ENCODE measurements at places on chromosomes 6 and 20. TPM values are rescaled to one million over a fixed set of nuclear protein-coding genes. Genes with fewer than 3 reads are reported as not detected.
A peak's percentile ranks its signal among the peaks of the same experiment; 100 is the strongest.

EBF4 gene
- not detected for total RNA-seq

STMND1 gene
- total RNA-seq: not detected

RGS17 gene
- not detected for total RNA-seq

TTBK1 gene
- not detected for total RNA-seq

BPIFA1 gene
- total RNA-seq: not detected

NKAIN2 gene
- not detected for total RNA-seq

VSTM2L gene
- not detected for total RNA-seq

HLA-F gene
- 0.40 TPM for total RNA-seq

MYMX gene
- total RNA-seq: not detected

ZNF343 gene
- 6.3 TPM for total RNA-seq

HLA-DOB gene
- 2.5 TPM for total RNA-seq

CDSN gene
- not detected for total RNA-seq

RSPO3 gene
- not detected for total RNA-seq

TPD52L1 gene
- 74.0 TPM for total RNA-seq

RRAGD gene
- 0.04 TPM for total RNA-seq

- DNase-seq: no peak
Observed at GRCh38 chr6:79783670-79784394, 152.7 kb downstream of the SH3BGRL2 start.

GRCh38 chr6:108652375-108652774 lies 91.7 kb downstream of the FOXO3 start:
- no peak for DNase-seq

- DNase-seq: no peak
Observed at GRCh38 chr6:163738725-163739407, 324.3 kb downstream of the QKI start.

GRCh38 chr6:139981066-139981624 lies 606.7 kb upstream of the CITED2 start:
- DNase-seq: no peak

- DNase-seq: no peak
Observed at GRCh38 chr20:23613676-23614075, 8.0 kb upstream of the CST9 start.

- no peak for DNase-seq
Observed at GRCh38 chr6:19450651-19451050, 386.5 kb upstream of the ID4 start.

DNA sequence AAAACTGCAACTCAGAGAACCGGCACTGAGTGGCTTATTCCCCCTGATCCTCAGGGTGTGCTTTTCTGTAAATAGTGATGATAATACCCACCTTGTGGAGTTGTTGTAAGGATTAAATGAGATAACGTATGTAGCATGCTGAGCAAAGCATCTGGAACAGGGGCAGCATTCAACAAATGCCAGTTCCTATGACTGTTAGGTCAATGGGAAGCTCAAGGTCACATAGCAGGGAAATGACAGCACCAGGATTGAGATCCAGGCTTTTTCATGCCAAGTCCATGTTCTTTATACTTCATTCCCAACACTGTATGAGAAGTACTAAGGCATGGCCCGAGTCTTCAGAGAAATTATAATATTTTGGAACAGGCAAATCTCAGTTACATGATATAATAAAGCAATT lies 5.1 kb downstream of the RCAN2 start:
- no peak for DNase-seq

- DNase-seq: no peak
Observed at GRCh38 chr6:157376706-157377230, 4.2 kb upstream of the ZDHHC14 start.

- no peak for DNase-seq
Observed at GRCh38 chr6:166558156-166559005, 28.1 kb downstream of the RAMACL start.

- no peak for DNase-seq
Observed at GRCh38 chr6:149634315-149634714, 14.2 kb downstream of the KATNA1 start.

DNA sequence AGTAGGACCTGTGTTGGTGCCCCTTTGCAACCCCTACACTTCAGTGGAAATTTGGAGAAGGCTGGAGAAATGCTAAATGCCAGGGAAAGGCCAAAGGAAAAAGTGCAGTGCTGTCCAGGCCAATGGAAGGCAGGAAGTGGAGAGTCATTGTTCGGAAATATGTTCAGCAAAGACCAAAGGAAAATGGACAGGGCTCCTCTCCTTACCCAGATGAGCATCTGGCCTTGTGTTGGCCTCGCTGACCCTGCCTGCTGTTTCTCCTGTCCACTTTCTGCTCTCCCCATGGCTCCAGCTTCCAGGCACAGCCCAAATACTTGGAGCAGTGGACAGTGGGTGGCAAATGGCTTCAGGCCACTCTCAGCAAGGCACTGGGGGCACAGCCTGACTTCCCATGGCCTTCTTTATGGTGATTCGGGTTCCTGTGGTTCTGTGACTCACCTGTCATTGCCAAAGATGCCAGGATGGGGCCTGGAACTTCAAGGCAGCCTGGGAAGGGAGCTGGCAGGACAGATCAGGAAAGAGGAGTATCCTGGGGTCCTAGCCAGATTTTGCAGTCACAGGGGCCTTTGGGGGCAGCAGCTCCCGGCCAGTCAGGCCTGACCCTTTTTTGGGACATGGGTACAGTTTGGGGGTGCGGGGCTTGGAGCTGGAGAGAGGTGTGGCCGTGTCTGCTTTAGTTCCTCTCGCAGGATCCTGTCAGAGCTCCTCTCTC lies 190.9 kb upstream of the SLC24A3 start:
- no peak for DNase-seq

GRCh38 chr6:26598267-26598666 lies 1.5 kb downstream of the ABT1 start:
- DNase-seq: no peak

DNA sequence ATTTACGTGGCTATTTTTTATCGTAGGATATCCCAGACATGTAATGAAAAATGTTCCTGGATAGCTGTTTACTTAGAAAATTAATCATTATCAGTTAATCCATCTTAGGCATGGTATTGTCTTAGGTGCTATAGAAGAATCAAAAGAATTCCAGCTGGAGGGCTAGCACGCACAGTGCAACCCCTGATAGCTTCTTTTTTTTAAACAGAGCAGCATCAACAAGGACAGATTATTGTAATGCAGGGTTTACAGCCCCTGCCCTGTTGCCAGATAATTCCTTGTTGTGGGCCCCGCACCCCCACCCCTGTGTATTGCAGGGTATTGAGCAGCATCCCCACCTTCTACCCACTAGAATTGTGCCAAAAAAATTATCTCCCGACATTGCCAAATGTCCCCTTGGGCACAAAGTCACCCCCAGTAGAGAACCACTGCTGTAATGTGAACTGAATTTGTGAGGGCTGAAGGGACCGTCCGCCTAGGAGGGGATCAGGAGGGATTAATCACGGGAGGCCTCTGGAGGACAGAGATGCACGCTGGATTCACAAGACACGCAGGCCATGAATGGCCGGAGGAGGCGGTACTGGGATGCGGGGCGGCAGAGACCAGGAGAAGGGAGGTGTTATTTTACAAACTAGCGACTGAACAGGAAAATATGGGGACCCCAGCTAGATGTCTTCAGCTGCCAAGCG lies 174.6 kb downstream of the ZDHHC14 start:
- no peak for DNase-seq

DNA sequence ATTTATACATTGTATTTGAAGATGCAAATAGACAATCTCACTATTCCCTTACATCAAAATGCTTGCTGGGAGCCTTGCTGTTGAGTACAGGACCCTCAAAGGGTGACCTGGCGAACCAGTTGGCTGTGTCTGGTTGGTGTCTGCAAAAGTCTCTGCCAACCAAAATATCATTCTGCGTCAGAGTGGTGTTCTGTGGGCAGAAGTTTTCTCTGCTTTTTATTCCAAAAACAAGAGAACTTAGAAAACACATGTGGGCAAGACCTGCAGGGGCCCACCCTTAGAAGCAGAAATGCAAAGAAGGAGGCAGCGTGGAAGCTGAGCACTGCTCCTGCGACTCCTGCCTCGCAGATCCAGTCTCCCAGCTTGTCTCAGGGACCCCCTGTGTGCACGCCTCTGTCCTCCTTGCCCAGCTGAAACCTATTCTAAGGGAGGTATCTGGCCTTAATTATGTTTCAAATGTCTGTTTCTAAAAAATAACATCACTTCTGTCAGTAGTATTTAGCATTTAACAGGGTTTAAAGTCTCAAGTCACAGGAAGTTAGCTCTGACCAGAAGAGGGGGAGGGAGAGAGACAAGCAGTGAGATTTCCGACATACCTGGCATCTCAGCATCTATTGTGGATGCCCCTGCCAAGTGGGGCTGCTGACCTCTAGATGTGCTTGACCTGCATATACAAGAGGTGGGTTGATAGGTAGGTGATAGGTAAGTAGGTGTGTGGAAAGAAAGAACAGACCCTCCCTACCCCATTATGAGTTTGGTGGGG lies 101.3 kb downstream of the SASH1 start:
- DNase-seq: no peak

- no peak for DNase-seq
Observed at GRCh38 chr20:12482661-12483060, 526.1 kb upstream of the SPTLC3 start.

GRCh38 chr20:3218307-3218988 lies 9.2 kb downstream of the ITPA start:
- peak; percentile 73 for DNase-seq

- no peak for DNase-seq
Observed at GRCh38 chr6:168100803-168101589, 22.0 kb upstream of the FRMD1 start.

DNA sequence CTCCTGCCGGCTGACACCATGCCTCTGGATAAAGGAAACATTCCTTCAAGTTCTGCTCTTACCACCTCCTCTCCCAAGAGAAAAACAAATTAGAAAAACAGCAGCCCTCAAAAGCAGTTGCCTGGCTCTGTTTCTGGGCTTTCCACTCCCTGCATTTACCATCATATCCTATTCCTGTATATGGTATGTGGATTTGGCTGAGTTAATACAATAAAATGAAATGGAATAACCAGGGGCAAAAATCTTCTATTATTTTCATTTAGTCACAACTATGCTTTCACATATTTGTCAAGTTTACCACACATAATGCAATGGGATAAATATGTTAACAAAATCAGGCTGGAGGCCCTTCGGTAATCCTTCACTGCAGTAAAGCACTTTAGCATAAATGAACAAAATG lies 34.3 kb downstream of the COL12A1 start:
- DNase-seq: no peak

GRCh38 chr20:47487175-47487917 lies 14.3 kb upstream of the NCOA3 start:
- DNase-seq: peak; percentile 33

- DNase-seq: no peak
Observed at GRCh38 chr20:20212675-20213096, 155.2 kb upstream of the INSM1 start.

DNA sequence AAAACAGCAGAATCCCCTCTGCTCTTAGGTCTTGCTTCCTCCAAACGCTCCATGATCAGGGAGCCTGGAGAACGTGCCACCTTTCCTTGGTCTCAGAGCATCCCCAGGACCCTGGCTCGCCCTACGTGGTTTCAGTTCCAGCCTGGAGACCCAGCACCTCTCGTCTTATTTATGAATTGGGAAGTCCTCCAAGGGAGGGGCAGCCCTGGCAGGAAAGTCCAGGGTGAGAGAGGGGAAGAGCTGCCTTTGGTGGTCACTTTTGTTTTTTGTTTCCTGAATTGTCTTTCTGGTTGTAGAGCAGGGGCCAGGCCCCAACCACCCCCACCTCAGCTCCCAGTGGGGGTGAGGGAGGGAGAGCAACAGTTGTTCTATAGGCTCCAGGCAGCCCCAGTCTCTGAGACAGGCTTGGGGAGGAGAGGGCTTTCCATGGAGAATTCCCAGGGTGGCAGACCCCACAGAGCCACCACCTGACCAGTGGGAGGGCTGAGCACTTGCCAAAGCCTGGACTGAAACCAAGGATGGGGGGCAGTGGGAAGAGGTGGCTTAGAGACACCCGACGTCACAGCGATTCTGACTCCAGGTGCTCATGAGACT lies 88.8 kb downstream of the PRND start:
- DNase-seq: no peak

DNA sequence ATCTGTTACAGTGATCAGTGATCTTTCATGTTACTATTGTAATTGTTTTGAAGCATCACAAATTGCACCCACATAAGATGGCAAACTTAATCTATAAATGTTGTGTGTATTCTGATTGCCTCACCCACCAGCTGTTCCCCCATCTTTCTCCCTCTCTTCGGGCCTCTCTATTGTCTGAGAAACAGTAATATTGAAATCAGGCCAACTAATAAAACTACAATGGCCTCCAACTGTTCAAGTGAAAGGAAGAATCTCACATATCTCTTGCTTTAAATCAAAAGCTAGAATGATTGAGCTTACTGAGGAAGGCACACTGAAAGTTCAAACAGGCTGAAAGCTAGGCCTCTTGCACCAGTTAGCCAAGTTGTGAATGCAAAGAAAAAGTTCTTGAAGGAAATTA lies 141.2 kb downstream of the CDK19 start:
- DNase-seq: no peak

DNA sequence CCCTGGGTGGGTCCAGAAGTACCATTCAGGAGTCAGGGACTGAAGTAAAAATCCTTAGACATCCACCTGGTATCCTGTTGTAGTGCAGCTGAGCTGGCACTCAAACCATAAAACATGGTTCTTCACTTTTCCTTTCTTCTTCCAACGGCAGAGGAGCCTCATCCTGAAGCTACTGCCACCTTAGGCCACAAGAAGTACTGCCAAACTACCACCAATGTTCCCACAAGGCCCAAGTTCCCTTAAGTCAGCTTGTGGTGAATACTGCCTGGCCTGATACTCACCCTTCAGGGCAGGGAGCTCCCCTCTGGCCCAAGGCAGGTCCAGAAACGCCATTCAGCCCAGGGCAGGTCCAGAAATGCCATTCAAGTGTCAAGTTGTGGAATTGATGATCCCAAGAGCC lies 1053.4 kb upstream of the CITED2 start:
- peak; percentile 10 for DNase-seq

DNA sequence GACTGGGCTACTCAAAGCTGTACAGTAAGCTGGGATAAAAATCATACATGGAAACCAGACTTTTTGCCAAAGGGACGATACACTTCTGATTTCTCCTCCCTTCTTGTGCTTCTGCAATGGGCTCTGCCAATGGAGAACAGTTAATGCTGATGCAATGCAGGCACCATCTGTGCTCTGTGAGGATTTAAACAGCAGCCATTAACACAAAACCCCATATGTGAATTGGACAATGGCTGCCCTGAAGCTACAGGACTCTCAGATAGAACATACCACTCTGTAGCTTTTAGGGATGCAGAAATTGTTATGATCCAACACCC lies 71.9 kb downstream of the GJA10 start:
- no peak for DNase-seq

DNA sequence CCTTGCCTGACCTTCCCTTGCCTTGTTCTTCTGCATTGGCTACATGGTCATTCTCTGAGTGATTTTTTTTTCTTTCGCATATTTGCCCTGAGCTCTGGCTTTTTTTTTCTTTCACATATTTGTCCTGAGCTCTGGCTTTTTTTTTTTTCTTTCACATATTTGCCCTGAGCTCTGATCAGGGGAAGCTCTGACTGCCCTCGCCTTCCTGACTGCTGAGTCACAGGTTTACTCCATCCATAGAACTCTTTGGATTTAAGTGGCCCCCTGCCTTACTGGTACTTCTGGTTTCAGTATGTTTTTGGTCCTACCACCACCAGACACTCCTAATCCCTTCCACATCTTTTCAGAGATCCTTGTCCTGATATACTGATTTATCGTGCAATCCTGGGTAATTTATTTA lies 201.1 kb downstream of the OGFRL1 start:
- no peak for DNase-seq

- DNase-seq: no peak
Observed at GRCh38 chr6:78363688-78364087, 503.7 kb upstream of the IRAK1BP1 start.
